ENCODE measurements at places on chromosomes 4 and X. TPM values are rescaled to one million over a fixed set of nuclear protein-coding genes. Genes with fewer than 3 reads are reported as not detected.

GRCh38 chr4:25884031-25884782 lies 21.4 kb upstream of the SEL1L3 start:
- DNase-seq = no peak

- DNase-seq = no peak
These were observed 82.2 kb downstream of the ANK2 start for GRCh38 chr4:113131621-113132020.

GRCh38 chr4:84856468-84857049 lies 109.9 kb downstream of the WDFY3 start:
- DNase-seq = no peak

DNA sequence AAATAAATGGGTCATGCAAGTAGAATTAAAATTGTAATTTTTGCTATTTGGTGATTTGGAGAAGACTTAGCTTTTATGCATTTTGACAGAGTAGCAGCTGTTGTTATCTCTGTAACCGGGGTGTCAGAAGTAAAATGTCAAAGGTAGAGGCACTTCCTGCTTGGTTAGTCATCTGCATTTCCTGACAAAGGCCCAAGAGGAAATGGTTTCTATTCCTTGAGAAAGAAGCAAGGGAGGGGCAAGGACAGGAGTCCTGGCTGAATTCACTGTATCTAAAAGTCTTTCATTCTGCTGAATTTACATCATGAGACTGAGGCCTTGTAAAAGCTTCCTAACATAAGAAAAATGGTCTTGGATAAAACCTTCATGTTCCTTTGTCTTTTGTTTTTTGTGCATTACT lies 550.9 kb upstream of the BOD1L1 start:
- DNase-seq = no peak

Gene FHDC1
- total RNA-seq = 1.2 TPM

- no peak for DNase-seq
These were observed 11.2 kb upstream of the ZNF185 start for GRCh38 chrX:152886716-152887115.

GRCh38 chr4:173039617-173040577 lies 128.7 kb upstream of the GALNT7 start:
- DNase-seq = no peak

- no peak for DNase-seq
These were observed 402.6 kb downstream of the INPP4B start for GRCh38 chr4:142443469-142443868.

GRCh38 chr4:169121861-169122382 lies 111.9 kb upstream of the CBR4 start:
- DNase-seq = no peak

DNA sequence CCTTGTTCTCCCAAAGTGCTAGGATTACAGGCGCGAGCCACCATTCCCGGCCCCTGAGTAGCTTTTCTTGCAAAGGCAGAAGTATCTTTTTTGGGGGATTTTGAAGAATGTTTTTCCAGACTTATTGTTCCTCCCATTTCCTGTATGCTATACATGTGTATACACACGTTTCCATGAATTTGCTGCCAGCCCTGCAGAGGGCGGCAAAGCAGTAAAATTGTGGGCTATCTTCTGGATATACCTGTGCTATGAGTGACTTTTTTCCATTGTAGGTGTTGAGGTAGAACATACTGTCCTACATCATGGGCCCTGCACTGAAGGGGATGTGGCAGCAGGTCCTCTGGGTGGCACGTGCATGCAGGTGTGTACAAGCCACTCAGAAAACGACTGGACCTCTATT lies 16.9 kb upstream of the MED28 start:
- no peak for DNase-seq

GRCh38 chr4:16827794-16828724 lies 70.4 kb downstream of the LDB2 start:
- no peak for DNase-seq

Gene DCAF4L1
- 0.35 TPM for total RNA-seq

DNA sequence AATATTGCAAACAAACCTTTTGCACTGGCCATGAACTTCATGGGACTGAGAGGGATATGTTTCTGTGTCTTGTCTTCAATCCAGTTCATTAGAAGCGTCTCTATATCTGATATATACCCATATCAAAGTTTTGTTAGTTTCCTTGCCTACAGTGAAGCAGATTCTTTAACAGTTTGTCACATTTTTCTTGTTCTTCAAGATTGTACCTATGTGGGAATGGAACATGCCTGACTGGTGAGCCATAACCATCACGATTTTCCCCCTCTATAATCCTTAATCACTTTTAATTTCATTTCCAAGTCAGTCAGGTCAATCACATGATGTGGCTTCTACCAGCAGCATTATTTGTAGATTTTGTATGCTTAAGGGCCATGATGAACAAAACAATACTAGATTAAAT lies 197.1 kb upstream of the PDE5A start:
- DNase-seq = no peak

GRCh38 chr4:54274795-54275665 lies 45.9 kb downstream of the PDGFRA start:
- DNase-seq = no peak

- no peak for DNase-seq
These were observed 80.6 kb upstream of the CD99 start for GRCh38 chrX:2610246-2611170.

Gene F8A2
- total RNA-seq = not detected

- DNase-seq = no peak
These were observed 24.4 kb downstream of the ENOX2 start for GRCh38 chrX:130878350-130879341.

DNA sequence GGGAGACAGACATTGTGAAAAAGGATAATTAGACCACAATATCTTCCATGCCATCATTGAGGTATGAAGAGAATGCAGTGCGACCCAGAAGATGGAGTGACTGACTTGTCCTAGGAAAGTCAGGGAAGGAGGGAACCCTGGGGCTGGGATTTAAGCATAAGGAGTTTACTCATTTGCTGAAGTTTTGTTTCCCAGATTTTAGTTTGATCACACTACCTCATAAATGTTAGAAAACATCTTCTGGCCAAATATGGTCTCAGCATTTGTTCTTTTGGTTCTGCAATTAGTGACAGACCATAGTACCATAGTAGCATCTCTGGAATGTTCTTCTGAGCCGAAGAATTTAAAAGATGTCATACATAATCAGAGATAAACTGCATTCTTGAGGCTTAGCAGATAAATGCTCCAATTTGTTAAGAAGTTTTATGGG lies 96.5 kb upstream of the PGRMC2 start:
- no peak for DNase-seq

GRCh38 chrX:97344724-97345123 lies 461.0 kb downstream of the RPA4 start:
- no peak for DNase-seq

Gene HPRT1
- 18.1 TPM for total RNA-seq

GRCh38 chrX:127129510-127129909 lies 310.0 kb downstream of the PRR32 start:
- DNase-seq = no peak

- no peak for DNase-seq
These were observed 36.2 kb downstream of the ANAPC4 start for GRCh38 chr4:25413261-25413660.
